Stomach (tissue), 19 donors: ENCODE measurements at places on chromosomes 13 and 19. TPM values are rescaled to one million over a fixed set of nuclear protein-coding genes. Genes with fewer than 3 reads are reported as not detected.

Gene PRTN3
- total RNA-seq: not detected

Gene PPM1N
- total RNA-seq: 1.6 TPM

DNA sequence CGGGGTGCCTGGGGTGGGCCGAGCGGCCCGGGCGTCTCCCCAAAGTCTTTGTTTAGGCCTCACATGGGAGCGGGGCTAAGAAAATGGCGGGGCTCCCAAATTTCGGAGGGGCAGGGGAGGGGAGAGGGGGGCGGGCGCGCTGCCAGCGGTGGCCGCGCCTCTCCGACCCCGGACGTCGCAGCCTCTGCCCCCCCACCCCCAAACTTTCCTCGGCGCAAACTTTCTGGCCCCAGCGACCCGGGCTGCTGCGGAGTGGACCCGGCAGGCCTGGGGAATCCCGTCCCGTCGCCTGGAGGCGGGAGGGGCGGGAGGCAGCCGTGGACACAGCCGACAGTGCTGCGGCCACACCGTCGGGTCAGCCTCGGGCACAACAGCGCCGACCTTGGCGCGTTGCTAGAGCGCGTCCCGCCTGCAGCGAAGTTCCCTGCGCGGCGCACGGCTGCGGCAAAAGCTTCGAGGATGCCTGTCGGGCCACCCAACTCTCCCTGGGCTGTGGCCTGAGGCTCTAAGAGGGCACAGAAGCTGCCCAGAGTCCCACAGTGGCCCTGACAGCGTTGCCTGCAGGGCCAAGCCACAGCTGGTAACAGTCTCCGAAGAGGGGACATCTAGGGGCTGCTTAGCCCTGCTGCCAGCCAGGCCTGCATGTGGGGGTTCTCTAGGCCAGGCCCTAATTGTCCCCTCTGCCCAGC, 1.3 kb downstream of the NFIX start:
- H3K27me3 ChIP-seq: peaks cover 10% of the 10 kb centered on the region
- peak; percentile 62 for DNase-seq
- H3K4me1 ChIP-seq: peaks cover 64% of the 10 kb centered on the region
- no peaks in the 10 kb centered on the region for H3K36me3 ChIP-seq

DNA sequence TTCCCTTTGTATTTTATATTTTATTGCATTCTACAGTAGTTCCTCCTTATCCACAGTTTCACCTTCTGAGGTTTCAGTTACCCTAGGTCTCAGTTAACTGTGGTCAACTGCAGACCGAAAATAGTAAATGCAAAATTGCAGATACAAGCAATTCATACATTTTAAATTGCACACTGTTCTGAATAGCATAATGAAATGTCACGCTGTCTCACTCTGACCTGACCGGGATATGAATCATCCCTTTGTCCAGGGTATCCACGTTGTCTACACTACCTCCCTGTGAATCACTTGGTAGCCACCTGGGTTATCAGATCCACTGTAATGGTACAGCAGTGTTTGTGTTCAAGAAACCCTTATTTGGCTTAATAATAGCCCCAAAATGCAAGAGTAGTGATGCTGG, 325.0 kb downstream of the DNAJC15 start:
- H3K27ac ChIP-seq: no peak overlapping the region
- H3K27me3 ChIP-seq: no peaks in the 10 kb centered on the region
- no peaks in the 10 kb centered on the region for H3K4me1 ChIP-seq
- H3K4me3 ChIP-seq: no peak overlapping the region

Gene WDR88
- not detected for total RNA-seq

Gene NAPSA
- total RNA-seq: not detected
